Psoas muscle (tissue), 8 donors: ENCODE measurements at places on chromosomes 11 and 22. TPM values are rescaled to one million over a fixed set of nuclear protein-coding genes. Genes with fewer than 3 reads are reported as not detected.

MMP8 gene
- total RNA-seq = 0.59 TPM

GNG3 gene
- total RNA-seq = not detected

CD3E gene
- 1.2 TPM for total RNA-seq

CARNS1 gene
- 27.5 TPM for total RNA-seq

OR6T1 gene
- not detected for total RNA-seq

XKR3 gene
- not detected for total RNA-seq

HBD gene
- total RNA-seq = 1.6 TPM

OR10D3 gene
- total RNA-seq = not detected

IGF2 gene
- total RNA-seq = 112 TPM
